ENCODE measurements at places on chromosomes 7 and 10. TPM values are rescaled to one million over a fixed set of nuclear protein-coding genes. Genes with fewer than 3 reads are reported as not detected.

DNA sequence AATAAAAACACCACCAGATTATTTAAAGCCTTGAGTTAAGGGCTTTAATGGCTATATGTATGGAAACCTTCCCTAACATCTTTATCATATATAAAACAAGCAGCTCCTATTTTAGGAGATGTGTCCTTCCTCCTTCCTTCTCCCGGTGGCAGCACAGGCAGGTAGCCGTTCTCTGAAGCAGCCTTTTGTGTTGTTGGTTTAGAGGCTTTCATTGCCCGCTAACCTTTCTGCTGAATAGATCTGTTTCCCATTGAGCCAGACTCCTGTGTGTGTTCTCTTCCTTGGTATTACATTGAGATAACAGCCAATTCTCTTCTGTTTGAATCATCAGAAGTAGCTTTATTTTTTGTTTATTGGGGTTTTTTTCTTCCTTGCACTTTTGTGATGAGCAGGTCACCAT lies 131.3 kb downstream of the CACNB2 start:
- H3K4me1 ChIP-seq: no peaks in the 10 kb centered on the region
- no peak for DNase-seq
- H3K27ac ChIP-seq: no peak overlapping the region
- H3K27me3 ChIP-seq: no peaks in the 10 kb centered on the region
- no peak overlapping the region for H3K4me3 ChIP-seq
- no peaks in the 10 kb centered on the region for H3K36me3 ChIP-seq

DNA sequence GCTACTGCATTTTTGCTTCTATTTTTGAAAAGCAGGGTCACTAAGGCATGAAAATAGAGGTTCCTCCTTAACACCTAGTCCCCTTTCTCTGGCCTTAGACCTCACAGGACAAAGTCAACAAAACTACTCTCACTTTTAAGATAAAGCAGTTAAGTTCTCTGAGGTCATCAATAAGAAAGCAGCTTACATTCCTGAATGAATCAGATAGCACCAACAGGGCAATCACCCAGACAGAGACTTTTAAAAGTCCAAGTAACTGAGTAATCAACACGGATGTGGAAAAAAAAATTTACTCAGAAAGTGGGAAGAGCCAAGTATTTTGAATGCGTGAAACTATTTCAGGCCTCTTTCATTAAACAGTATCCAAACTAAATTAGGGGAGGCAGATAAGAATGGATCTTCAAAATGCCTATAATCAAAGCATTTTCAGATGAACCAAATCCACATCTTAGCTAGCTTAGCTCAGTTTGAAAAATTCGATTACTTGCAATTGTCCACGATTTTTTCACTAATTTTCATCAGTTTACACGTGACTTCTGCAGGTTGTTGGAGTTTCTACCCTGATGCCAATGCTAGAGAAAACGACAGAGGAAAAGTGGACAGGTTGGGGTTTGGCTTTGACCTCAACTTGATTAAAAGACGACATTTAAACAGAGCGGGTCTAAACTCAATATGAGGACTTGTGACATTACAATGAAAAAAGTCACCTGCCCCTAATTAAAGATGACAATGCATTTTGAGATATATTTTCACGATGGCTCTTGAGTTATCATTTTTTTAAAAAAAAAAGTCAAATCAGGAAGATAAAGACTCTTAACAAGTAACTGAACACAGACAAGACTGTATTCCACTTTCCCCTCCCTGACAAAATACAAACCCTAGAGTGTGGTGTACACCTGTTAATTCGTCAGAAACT lies 1.6 kb downstream of the BEND7 start:
- DNase-seq: no peak
- peak overlapping the region; percentile 43 for H3K27ac ChIP-seq
- H3K36me3 ChIP-seq: no peaks in the 10 kb centered on the region
- H3K4me1 ChIP-seq: peaks cover 5% of the 10 kb centered on the region

GRCh38 chr7:52507546-52508255 lies 527.7 kb upstream of the POM121L12 start:
- no peak overlapping the region for H3K27ac ChIP-seq
- H3K4me3 ChIP-seq: no peak overlapping the region
- no peaks in the 10 kb centered on the region for H3K4me1 ChIP-seq
- H3K27me3 ChIP-seq: no peaks in the 10 kb centered on the region

- no peak overlapping the region for H3K27ac ChIP-seq
- DNase-seq: no peak
- H3K4me1 ChIP-seq: no peaks in the 10 kb centered on the region
- H3K36me3 ChIP-seq: no peaks in the 10 kb centered on the region
- no peak overlapping the region for H3K4me3 ChIP-seq
Measured at GRCh38 chr7:114917211-114917839, 4.6 kb upstream of the MDFIC start.

GRCh38 chr10:132548106-132548823 lies 10.7 kb downstream of the INPP5A start:
- peaks cover 20% of the 10 kb centered on the region for H3K4me1 ChIP-seq
- no peak for DNase-seq
- H3K27ac ChIP-seq: no peak overlapping the region
- no peak overlapping the region for H3K4me3 ChIP-seq

GRCh38 chr7:12713625-12714378 lies 26.4 kb downstream of the ARL4A start:
- H3K27me3 ChIP-seq: no peaks in the 10 kb centered on the region
- no peaks in the 10 kb centered on the region for H3K36me3 ChIP-seq
- no peak overlapping the region for H3K27ac ChIP-seq
- H3K4me1 ChIP-seq: no peaks in the 10 kb centered on the region
- no peak for DNase-seq

GRCh38 chr10:93755443-93756116 lies 2.2 kb upstream of the LGI1 start:
- peaks cover 6% of the 10 kb centered on the region for H3K4me1 ChIP-seq
- H3K4me3 ChIP-seq: no peak overlapping the region
- no peaks in the 10 kb centered on the region for H3K27me3 ChIP-seq
- H3K27ac ChIP-seq: no peak overlapping the region

- no peak overlapping the region for H3K4me3 ChIP-seq
- no peaks in the 10 kb centered on the region for H3K27me3 ChIP-seq
- no peaks in the 10 kb centered on the region for H3K4me1 ChIP-seq
- no peak for DNase-seq
- no peak overlapping the region for H3K27ac ChIP-seq
Measured at GRCh38 chr10:72821606-72822005, 71.9 kb upstream of the OIT3 start.

- no peak overlapping the region for H3K4me3 ChIP-seq
- DNase-seq: no peak
- no peak overlapping the region for H3K27ac ChIP-seq
- H3K36me3 ChIP-seq: no peaks in the 10 kb centered on the region
Measured at GRCh38 chr7:28161331-28161730, 19.3 kb downstream of the JAZF1 start.

GRCh38 chr7:2688409-2689342 lies 674 bp downstream of the AMZ1 start:
- no peak overlapping the region for H3K27ac ChIP-seq
- peaks cover 14% of the 10 kb centered on the region for H3K4me1 ChIP-seq
- H3K27me3 ChIP-seq: peaks cover 37% of the 10 kb centered on the region
- no peak for DNase-seq
- no peaks in the 10 kb centered on the region for H3K36me3 ChIP-seq
- H3K4me3 ChIP-seq: no peak overlapping the region

GRCh38 chr10:92846-93245 lies 42.4 kb upstream of the ZMYND11 start:
- no peaks in the 10 kb centered on the region for H3K27me3 ChIP-seq
- no peaks in the 10 kb centered on the region for H3K4me1 ChIP-seq
- no peak for DNase-seq
- H3K27ac ChIP-seq: no peak overlapping the region
- H3K4me3 ChIP-seq: no peak overlapping the region

GRCh38 chr10:128568990-128569945 lies 443.0 kb upstream of the MKI67 start:
- H3K4me1 ChIP-seq: no peaks in the 10 kb centered on the region
- H3K27ac ChIP-seq: no peak overlapping the region
- H3K36me3 ChIP-seq: no peaks in the 10 kb centered on the region
- H3K27me3 ChIP-seq: peaks cover 2% of the 10 kb centered on the region
- H3K4me3 ChIP-seq: no peak overlapping the region

DNA sequence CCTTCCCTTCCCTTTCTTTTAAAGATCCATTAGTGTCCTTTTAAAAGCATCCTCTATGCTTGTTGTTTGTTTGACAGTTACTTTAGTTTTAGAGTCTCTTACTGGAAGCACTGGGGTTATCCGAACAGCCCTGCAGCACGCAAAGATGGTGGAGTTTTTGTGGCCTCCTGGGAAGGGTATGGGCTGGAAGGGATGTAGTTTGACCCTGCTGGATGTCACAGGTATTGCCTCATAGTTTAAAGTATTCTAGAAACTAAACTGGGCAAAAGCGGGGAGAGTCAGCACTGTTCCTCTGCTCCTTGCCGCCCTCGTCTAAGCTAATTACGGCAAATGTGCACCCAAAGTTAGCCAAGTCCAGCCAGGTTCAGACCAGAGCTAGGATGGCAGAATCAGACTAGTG lies 35.8 kb upstream of the GNAI1 start:
- no peak overlapping the region for H3K27ac ChIP-seq
- H3K36me3 ChIP-seq: no peaks in the 10 kb centered on the region
- no peak overlapping the region for H3K4me3 ChIP-seq
- H3K4me1 ChIP-seq: no peaks in the 10 kb centered on the region
- no peaks in the 10 kb centered on the region for H3K27me3 ChIP-seq

DNA sequence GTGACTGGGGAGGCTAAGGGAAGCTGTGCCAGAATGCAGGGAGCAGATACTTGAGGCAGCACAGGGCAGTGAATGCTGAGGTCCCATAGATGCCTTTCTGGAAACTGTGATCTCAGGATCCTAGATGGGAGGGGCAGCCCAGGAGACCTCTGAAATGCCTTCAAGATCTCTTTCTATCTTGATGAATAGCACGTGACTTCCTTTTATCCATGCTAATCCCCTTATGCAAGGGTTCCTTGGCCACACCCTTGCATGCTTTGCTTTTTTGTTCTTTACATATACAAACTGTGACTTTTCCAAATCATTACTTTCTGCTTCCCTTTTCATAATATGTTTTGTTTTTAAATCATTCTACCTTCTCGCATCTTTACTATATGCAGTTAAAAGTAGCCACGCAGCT lies 14.7 kb downstream of the ATRNL1 start:
- no peak for DNase-seq
- no peak overlapping the region for H3K4me3 ChIP-seq
- no peaks in the 10 kb centered on the region for H3K36me3 ChIP-seq
- no peaks in the 10 kb centered on the region for H3K27me3 ChIP-seq
- peaks cover 10% of the 10 kb centered on the region for H3K4me1 ChIP-seq
- no peak overlapping the region for H3K27ac ChIP-seq

DNA sequence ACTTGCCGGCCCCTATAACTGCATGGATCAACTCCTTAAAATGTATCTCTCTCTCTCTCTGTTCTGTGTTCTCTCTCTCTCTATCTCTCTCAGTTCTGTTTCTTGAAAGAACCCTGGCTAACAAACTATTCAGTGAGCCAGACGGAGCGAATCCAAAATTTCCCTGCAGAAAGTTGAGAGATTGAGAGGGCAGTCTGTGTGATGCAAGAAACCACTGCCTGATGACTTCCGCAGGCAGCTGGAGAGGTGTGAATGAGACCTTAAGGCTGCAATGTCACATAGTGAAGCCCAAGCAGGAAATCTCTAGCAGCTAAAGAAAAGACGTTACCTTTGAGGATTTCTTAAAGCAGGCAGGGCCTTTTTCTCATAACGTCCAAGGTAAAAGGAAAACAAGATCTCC lies 17.3 kb downstream of the FAM107B start:
- no peak for DNase-seq
- no peaks in the 10 kb centered on the region for H3K36me3 ChIP-seq
- H3K27me3 ChIP-seq: no peaks in the 10 kb centered on the region
- H3K27ac ChIP-seq: no peak overlapping the region
- no peak overlapping the region for H3K4me3 ChIP-seq
- no peaks in the 10 kb centered on the region for H3K4me1 ChIP-seq

DNA sequence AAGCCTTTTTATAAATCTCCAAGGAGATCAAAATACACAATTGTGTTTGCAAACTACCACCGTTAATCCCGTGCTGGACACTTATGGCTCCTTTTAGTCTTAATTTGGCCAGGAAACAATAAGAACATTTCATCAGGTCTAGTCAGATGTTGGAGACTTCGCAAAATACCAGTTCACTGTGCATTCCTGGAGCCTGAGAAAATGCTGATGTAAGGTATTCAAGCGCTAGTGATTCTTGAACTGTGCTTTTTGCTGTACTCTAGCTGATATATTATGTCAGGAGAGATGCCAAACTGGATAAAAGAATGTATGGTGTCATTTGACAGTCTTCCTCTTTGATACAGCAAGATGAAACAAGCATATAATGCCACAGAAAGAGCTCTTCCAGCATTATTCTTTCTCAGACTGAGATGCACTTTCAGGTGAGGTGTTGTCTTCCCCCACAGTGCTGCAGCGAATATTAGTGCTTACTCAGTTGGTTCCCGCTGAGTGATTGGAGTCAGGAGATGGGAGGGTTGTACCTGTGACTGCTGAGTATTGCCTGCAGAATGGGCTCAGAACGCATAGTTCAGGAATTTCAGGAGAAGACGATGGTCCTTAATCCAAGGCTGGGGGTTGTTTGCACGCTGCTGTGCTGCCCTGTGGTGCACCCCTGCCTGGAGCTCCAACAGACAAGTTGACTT lies 59.2 kb downstream of the OGDH start:
- H3K4me1 ChIP-seq: peaks cover 3% of the 10 kb centered on the region
- peak; percentile 24 for DNase-seq
- H3K27me3 ChIP-seq: no peaks in the 10 kb centered on the region
- H3K4me3 ChIP-seq: no peak overlapping the region

GRCh38 chr10:71773221-71773971 lies at the start of gene VSIR:
Gene VSIR (minus strand): TSS chr10:71773520. CDS start chr10:71773439, 81 bp downstream.
- H3K4me1 ChIP-seq: peaks cover 18% of the 10 kb centered on the region
- H3K36me3 ChIP-seq: no peaks in the 10 kb centered on the region
- peak within 1 kb of the TSS; percentile 74 for H3K4me3 ChIP-seq
- DNase-seq: peak; percentile 82

DNA sequence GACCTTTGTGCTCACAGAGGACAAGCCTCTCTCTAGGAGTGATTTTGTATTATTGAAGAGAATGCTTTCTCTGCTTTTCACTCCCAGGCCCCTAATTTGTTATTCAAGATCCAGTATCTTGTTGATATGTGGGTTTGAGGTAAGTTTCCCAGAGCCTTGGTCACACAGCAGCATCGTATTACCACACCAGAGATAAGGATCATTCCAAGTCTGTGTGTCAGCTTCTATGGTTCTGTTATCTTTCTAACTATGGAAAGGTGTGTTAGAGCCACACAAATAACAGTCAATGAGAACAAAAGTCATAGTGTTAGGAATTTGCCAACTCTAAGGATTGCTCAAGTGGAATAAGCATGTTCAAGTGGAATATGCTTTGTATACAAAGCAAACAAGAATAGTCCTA lies 1208.3 kb downstream of the GATA3 start:
- H3K4me3 ChIP-seq: no peak overlapping the region
- H3K27ac ChIP-seq: no peak overlapping the region
- no peaks in the 10 kb centered on the region for H3K27me3 ChIP-seq
- no peaks in the 10 kb centered on the region for H3K36me3 ChIP-seq
- no peaks in the 10 kb centered on the region for H3K4me1 ChIP-seq

IGF2BP3 gene
- total RNA-seq: 1.2 TPM

ZC3HAV1 gene
- total RNA-seq: 36.1 TPM

PIK3CG gene
- total RNA-seq: 11.9 TPM

KCNH2 gene
- total RNA-seq: 8.9 TPM
